ENCODE measurements at places on chromosomes 1 and 21. TPM values are rescaled to one million over a fixed set of nuclear protein-coding genes. Genes with fewer than 3 reads are reported as not detected.

DNA sequence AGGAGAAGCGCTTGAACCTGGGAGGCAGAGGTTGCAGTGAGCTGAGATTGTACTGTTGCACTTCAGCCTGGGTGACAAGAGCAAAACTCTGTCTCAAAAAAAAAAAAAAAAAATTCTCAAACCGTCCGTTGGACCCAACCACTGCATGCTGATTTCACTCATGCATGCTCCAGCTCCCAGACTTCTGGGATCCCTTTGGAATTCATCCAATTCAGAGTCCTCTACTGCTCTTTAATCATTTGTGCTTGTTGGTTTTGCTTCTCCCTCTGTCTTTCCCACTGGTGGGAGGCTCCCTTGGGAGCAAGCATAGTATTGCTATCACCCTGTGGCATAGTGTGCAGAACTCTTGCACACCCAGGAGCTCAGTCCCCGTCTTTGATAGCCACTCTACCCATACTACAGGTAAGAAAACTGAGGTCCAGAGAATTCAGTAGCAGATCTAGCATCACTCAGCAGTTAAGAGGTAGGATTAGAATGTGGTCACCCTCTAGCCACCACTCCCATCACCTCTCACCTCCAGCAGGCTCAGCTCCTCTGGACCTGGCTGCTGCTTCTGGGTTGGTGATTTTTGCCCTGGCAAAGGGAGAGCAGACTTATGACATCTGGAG, 3.1 kb upstream of the LMNA start:
- no peaks in the 10 kb centered on the region for H3K36me3 ChIP-seq
- peaks cover 67% of the 10 kb centered on the region for H3K4me1 ChIP-seq
- H3K4me3 ChIP-seq: no peak overlapping the region
- DNase-seq: no peak
- no peaks in the 10 kb centered on the region for H3K27me3 ChIP-seq

- DNase-seq: no peak
- H3K4me3 ChIP-seq: no peak overlapping the region
- H3K27me3 ChIP-seq: no peaks in the 10 kb centered on the region
- H3K4me1 ChIP-seq: no peaks in the 10 kb centered on the region
Observed at GRCh38 chr1:38527373-38527966, 332.1 kb downstream of the RRAGC start.

DNA sequence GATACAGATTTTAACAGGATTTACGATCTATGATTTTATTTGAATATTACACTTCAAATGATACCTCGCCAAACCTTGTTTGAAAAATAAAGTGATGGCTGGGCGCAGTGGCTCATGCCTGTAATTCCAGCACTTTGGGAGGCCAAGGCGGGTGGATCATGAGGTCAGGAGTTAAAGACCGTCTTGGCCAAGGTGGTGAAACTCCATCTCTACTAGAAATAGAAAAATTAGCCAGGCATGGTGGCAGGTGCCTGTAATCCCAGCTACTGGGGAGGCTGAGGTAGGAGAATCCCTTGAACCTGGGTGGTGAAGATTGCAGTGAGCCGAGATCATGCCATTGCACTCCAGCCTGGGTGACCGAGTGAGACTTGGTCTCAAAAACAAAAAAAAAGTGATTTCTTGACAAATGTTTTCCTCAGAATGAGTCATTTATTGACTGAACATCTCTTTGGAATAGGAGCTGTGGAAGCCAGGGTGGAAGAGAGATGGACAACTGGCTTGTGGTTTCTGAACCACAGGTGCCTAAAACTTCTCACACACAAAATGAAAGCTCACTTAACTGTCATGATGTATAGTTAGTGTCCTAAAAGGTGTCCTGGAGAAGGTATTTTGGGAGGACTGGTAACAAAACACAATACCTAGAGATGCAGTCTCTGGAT, 11.9 kb downstream of the PKNOX1 start:
- DNase-seq: no peak
- H3K27ac ChIP-seq: no peak overlapping the region
- no peak overlapping the region for H3K4me3 ChIP-seq
- H3K4me1 ChIP-seq: peaks cover 19% of the 10 kb centered on the region

- no peaks in the 10 kb centered on the region for H3K36me3 ChIP-seq
- peak; percentile 38 for DNase-seq
- H3K27me3 ChIP-seq: no peaks in the 10 kb centered on the region
- H3K4me1 ChIP-seq: peaks cover 75% of the 10 kb centered on the region
Observed at GRCh38 chr1:218376722-218377121, 31.6 kb downstream of the TGFB2 start.

GRCh38 chr1:17979815-17980214, 127.8 kb upstream of the IGSF21 start:
- no peaks in the 10 kb centered on the region for H3K36me3 ChIP-seq
- H3K4me3 ChIP-seq: no peak overlapping the region
- H3K4me1 ChIP-seq: no peaks in the 10 kb centered on the region
- H3K27ac ChIP-seq: no peak overlapping the region
- no peak for DNase-seq

- H3K27me3 ChIP-seq: no peaks in the 10 kb centered on the region
- H3K4me3 ChIP-seq: peak overlapping the region; percentile 71
- H3K36me3 ChIP-seq: no peaks in the 10 kb centered on the region
- H3K27ac ChIP-seq: peak overlapping the region; percentile 51
- peak; percentile 24 for DNase-seq
Observed at GRCh38 chr1:77888781-77889642, 588 bp downstream of the NEXN start.

GRCh38 chr1:226983992-226984364, 43.9 kb downstream of the COQ8A start:
- H3K36me3 ChIP-seq: peaks cover 30% of the 10 kb centered on the region
- peaks cover 13% of the 10 kb centered on the region for H3K4me1 ChIP-seq
- no peaks in the 10 kb centered on the region for H3K27me3 ChIP-seq
- H3K4me3 ChIP-seq: no peak overlapping the region

- H3K4me1 ChIP-seq: no peaks in the 10 kb centered on the region
- no peaks in the 10 kb centered on the region for H3K36me3 ChIP-seq
- DNase-seq: no peak
- no peak overlapping the region for H3K4me3 ChIP-seq
- no peaks in the 10 kb centered on the region for H3K27me3 ChIP-seq
Observed at GRCh38 chr1:10608690-10609089, 133.9 kb downstream of the PEX14 start.

- DNase-seq: no peak
- no peaks in the 10 kb centered on the region for H3K36me3 ChIP-seq
- no peak overlapping the region for H3K4me3 ChIP-seq
- H3K27me3 ChIP-seq: peaks cover 4% of the 10 kb centered on the region
- H3K27ac ChIP-seq: no peak overlapping the region
Observed at GRCh38 chr1:210236840-210237409, 4.3 kb downstream of the SERTAD4 start.

- no peaks in the 10 kb centered on the region for H3K27me3 ChIP-seq
- H3K27ac ChIP-seq: no peak overlapping the region
- no peaks in the 10 kb centered on the region for H3K36me3 ChIP-seq
- H3K4me1 ChIP-seq: no peaks in the 10 kb centered on the region
Observed at GRCh38 chr1:65722461-65722860, 70.2 kb upstream of the PDE4B start.

DNA sequence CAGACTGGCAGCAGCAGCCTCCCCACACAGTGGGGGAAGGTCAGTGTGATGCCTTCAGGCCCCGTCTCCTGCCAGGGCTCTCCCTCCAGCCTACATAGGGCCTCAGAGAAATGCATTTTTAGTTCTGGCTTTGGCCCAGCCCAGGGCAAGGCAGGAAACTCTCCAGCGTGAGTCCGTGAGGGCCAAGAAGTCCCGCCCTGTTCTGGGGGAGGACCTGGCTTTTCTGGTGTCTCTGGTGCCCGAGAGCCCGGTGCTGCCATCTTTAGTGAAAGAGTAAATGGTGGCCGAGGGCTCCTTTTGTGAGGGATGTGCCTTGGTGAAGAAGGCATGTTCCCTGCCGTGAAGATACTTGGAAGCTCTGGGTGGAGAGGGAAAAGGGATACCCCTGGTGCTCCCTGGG, 14.8 kb upstream of the DIP2A start:
- peaks cover 8% of the 10 kb centered on the region for H3K36me3 ChIP-seq
- peaks cover 20% of the 10 kb centered on the region for H3K4me1 ChIP-seq
- H3K27me3 ChIP-seq: no peaks in the 10 kb centered on the region

DNA sequence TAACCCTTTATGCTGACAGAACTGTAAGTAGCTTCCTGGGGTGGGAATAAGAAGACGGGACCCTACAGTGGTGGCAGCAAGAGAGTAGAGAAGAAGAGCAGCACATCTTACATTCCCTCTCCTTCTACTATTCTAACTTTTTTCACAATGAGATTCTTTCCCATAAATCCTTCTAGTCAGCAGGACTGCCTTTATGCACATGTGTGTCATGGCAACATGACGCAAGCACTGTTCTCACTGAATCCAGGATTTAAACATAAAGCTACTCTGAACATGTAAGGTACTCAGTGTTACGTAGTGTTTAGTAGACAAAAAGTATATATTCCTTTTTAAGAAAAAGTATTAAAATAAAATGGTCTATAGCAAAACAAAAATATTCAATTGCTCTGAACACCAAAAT, 309.7 kb upstream of the LYPLAL1 start:
- H3K4me3 ChIP-seq: no peak overlapping the region
- no peaks in the 10 kb centered on the region for H3K27me3 ChIP-seq
- no peak overlapping the region for H3K27ac ChIP-seq
- no peak for DNase-seq

GRCh38 chr1:155134880-155135414, 705 bp upstream of the SLC50A1 start:
- peak overlapping the region; percentile 84 for H3K4me3 ChIP-seq
- DNase-seq: peak; percentile 90
- H3K27ac ChIP-seq: peak overlapping the region; percentile 89
- peaks cover 46% of the 10 kb centered on the region for H3K36me3 ChIP-seq
- H3K4me1 ChIP-seq: peaks cover 83% of the 10 kb centered on the region

LCE1D gene
- total RNA-seq: not detected

CACNA1E gene
- not detected for total RNA-seq

RNU1-2 gene
- 11,018 TPM for total RNA-seq

COL16A1 gene
- total RNA-seq: 2.0 TPM
